ENCODE measurements at places on chromosomes 12 and 14.
A peak's percentile ranks its signal among the peaks of the same experiment; 100 is the strongest.

DNA sequence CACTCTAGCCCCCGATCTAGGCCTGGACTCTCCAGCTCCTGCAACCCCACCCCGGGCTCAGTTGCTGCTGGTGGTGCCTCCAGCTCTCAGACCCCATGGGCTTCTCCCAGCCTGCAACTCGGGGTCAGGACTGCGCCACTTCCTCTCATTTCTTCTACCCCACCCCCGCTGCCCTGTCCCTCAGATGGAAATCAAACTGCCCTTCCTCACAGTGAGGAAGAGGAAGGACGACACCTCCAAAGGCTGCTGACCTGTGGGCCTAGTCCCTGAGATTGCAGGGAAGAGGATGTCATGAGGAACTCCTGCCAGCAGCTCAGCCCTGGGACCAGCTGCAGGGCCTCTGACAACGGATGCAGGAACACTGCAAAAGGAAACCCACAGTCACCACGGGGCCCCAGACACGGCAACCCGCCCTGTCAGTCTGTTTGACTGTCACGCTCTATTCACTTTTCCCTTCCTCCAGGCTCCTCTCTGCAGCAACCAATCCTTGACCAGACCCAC, 29.3 kb upstream of the PNMA1 start:
- DNase-seq = peak; percentile 59

DNA sequence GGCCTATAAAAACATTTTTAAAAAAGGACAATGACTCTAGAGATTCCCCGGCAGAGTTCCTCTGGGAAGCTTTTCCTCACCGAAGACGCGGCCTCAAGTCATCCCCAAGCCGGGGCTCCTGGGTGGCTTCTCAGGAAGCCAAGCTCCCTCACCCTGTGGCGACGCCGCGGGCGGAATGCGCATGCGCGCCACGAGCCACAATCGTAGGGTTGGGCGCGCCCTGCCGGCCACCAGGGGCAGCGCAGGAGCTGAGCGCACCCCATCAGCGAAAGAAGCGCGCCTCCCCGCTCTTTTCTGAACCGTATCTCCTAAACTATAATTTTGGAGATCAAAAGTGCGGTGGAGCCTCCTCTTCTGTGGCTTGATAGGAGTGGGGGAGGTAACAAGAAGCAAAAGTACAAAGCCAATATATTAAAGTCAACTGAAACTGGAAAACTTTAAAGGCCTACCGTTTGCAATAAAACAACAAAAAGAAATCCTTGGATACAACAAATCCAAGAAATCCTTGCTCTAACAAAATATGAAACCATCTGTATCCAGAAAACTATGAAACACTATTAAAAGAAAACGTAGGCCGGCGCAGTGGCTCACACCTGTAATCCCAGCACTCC, 17.4 kb upstream of the CHFR start:
- DNase-seq = peak; percentile 94

DNA sequence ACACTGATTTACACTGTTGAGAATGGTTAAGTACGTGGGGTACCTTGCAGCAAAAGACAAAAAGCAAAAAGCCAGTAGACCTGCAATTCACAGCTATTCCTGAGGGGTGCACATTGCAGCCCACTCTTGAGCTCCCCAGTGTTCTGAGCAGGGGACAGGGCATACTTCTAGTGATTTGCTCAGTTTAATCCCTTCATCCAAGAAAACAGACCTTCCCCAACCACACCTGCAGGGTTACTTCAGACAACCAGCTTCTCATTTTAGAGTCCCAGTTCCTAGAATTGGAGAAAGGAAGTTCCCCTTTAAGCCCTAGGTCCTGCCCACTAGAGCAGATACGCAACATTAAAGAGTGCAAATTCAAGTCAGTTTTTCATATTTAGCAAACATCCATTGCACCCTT, 3.6 kb upstream of the WSB2 start:
- no peak for DNase-seq

DNA sequence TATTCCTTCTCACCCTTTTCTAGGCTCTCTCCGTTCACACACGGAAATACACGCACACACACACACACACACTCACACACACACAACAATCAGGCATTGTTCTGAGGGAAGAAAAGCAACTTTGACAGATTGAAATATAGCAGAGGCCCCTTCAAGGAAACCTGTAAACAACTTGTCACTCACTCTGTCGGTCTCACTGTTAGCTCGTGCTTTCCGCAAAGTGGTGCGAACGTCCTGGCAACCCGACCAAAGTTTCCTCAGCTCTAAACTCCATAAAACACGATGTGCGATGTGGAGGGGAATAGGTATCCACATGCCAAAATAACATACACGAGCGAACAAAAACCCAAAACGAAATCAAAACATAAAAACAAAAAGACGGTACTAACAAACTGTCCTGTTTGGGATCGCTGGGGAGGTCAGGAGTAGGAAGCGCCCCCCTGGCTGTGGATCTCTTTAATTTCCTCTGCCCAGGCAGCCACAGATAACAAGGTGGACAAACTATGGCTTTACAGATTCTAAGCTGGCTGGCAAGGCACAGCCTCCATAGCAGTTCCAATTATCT, 822 bp upstream of the SOX5 start:
- DNase-seq = no peak

DNA sequence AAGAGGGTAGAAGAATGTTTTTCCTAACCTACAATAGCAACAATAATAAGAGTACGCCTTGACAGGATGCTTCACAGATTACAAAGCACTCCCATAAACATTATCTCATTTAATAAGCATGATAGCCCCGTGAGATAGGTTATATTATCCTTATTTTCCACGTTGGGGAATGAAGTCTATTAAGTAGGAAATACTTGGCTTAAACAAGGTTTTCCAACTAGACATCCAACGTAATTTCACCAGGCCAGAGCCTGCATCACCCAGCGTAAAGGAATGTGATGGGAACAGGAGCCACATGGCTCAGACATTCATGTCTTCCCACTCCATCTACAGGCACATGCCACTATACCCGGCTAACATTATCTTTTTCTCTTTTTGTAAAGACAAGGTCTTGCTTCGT, 223.4 kb upstream of the AMIGO2 start:
- DNase-seq = no peak

- no peak for DNase-seq
These were observed 24.0 kb downstream of the DICER1 start for GRCh38 chr14:95133282-95133681.

DNA sequence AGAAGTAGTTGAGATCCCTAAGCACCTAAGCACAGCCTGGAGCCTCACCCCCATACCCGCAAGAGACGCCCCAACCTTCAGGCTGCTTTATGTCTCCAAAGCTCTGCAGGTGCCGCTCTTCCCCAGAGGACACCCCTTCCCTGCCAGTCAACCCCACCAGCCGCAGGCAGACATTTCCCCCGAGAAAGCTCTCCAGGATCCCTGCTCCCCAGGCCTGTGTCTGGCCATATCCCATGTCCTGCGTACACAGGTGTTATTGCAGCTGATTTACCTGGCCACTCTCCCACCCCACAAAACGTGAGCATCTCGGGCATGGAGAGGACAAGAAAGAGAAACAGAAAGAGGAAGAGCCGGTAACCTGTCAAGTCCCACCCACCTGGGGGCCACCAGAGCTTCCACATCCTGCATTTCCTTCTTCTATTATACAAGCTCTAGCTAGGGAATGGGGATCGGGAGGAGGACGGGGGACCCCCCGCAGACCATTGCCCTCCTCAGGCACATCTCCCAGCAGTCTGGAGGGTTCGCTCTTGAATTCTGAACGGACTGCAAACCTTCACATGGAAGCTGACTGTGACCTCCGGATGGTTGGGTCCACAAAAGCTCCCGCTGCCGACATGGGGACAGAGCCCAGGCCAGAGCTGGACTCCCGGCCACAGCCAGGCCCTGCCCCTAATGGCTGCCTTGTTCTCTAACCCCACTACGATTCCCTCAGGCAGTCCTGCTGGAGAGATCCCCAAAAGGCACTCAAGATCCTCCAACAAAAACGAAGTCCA, 17.6 kb downstream of the CCDC88C start:
- DNase-seq = peak; percentile 31

DNA sequence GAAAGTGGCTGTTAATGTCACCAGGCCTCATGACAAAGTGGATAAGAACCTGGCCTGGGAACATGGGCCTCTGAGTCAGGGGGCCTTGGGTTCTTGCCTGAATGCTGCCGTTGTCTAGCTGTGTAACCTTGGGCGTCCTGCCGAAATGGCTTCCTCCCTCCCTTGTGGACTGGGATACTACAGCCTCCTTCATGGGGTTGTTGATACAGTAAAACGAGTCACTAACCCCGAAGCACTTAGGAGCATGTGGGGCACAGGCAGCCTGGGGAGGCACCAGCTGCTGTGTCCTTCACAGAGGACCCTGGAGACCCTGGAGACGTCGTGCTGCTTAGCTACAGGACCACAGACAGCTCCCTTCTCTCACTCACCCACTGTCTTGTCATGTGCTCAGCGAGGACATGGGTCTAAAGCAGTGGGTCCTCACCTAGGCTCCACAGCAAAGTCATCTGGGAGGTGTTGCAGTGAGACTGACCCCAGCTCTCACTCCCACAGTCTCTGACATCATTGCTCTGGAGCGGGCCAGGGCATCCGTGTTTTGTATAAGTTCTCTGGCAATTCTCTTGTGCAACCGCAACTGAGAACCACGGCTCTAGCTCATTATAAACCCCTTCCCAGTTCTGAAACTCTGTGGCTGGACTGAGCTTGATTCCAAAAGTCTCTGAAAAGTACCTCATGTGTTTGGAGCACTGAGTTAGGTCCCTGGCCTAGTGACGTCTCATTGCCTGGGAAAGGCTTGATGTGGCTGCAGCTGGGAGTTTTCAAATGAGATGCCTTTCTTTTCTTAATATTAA, 42.1 kb downstream of the SERPINA3 start:
- no peak for DNase-seq

DNA sequence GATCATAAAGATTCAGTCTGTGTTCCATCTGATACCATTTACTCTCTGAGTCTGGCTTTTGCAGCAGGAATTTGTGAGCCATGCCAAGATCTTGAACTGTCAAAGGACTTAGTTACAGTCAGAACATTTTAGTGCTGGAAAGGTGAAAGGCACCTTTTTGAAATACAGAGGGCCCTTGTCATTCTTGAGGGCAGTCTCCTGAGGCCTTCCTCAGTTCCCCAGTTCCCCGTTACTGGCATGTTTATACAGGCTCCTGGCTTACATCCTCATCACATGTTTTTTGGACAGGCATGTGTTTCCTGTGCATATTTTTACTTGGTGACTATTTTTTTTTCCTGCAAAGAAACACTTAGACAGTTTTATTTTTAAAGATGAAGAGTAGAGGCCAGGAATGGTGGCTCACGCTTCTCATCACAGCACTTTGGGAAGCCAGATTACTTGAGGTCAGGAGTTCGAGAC, 21.0 kb downstream of the CFAP54 start:
- DNase-seq = no peak

GRCh38 chr14:75246546-75247285, 31.9 kb upstream of the FOS start:
- DNase-seq = no peak

DNA sequence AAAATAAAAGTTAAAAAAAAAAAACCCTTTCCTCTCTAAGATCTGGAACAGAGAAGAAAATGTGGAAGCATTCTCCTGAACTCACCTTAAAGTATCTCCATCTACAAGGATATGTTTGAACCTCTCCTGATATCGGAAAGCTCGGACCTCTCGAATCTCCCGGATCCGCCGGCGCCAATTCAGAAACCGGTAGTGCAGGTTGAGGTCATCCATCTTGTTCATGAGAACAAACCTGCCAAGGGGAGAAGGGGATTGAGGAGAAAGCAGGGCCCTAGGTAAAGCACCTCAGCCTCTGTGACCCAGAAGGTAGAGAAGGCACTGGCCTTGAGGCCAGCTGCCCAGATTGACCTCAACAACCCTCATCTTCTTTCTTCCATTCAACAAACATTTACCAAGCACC, 2.2 kb downstream of the SPRYD3 start:
- DNase-seq = no peak

Data from stimulated activated CD4-positive, alpha-beta T cell treated with anti-CD3 and anti-CD28 coated beads, Interleukin-12 subunit alpha, Interleukin-12 subunit beta, amount 100 ng/mL, for 4 hours (primary cell).